ENCODE measurements at places on chromosomes 12 and 14.

- DNase-seq: no peak
These were observed 11.7 kb downstream of the TPCN1 start for GRCh38 chr12:113232840-113233585.

DNA sequence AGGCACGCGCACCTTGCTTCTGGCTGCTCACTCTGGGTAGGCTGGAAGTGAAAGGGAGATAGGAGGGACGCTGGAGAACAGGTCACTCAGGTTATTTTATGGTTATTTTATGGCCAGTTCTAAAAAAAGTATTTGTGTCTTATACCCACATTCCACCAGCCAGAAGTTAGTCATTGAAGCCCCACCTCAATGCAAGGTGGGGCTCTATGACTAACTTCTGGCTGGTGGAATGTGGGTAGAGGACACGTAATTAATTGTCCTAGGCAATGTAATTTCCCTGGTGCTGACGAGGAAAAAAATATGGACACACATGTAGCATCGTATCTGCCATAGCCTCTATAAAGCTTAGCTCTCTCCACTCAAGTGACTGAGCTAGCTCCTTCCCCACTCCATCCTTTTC is 104.9 kb downstream of the PDZRN4 start:
- no peak for DNase-seq

DNA sequence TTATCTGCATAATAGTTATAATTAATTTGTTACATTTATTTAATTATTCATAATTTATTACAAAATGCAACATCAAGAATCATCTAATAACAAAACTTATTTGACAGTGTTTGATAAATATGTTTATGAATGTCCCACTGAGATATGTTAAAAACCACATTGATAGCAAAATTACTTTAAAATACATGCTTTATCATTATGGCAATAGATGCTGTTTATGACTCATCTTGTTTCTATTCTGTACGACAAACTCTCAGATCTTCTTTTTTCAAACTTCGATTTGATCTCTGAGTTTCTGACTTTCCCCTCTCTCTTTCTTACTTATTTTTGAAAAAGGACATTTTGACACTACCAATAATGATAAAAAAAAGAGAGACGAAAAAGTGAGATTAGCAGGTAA is 56.8 kb upstream of the LRRK2 start:
- DNase-seq: no peak

DNA sequence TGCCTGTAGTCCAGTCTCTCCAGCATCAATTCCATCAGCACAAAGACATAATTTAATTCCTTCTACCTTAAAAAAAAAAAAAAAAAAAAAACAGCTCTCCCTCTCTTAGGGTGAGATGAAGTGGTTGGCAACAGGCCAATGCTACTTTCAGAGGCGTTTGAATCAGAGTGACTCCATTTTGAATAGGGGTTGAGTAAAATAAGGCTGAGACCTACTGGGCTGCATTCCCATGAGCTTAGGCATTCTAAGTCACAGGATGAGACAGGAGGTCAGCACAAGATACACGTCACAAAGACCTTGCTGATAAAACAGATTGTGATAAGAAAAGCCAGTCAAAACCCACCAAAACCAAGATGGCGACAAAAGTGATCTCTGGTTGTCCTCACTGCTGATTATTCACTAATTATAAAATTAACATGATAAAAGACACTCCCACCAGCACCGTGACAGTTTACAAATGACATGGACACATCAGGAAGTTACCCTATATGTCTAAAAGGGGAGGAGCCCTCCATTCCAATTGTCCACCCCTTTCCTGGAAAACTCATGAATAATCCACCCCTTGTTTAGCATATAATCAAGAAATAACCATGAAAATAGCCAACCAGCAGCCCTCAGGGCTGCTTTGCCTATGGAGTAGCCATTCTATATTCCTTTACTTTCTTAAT is 6.9 kb upstream of the TCL1B start:
- DNase-seq: no peak

DNA sequence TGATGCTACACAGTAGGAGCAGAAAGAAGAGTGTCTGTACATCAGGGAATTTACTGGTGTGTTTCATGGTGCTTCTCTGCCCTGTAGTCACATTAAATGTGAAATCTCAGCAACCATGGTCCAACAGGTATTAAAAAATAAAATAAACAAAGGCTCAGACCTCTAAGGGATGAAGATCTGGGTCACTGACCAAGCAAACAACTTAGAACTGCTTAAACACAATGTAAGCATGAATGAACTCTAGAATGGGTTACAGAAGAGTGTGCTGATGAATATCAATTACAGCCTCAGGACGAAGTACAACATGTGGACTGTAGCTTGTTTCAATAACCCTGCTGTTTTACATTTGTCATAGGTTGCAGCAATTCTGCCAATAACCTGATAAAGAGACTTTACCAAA is 47.4 kb downstream of the SLC35F4 start:
- no peak for DNase-seq

- DNase-seq: no peak
These were observed 183.7 kb downstream of the TMTC3 start for GRCh38 chr12:88325816-88326189.

DNA sequence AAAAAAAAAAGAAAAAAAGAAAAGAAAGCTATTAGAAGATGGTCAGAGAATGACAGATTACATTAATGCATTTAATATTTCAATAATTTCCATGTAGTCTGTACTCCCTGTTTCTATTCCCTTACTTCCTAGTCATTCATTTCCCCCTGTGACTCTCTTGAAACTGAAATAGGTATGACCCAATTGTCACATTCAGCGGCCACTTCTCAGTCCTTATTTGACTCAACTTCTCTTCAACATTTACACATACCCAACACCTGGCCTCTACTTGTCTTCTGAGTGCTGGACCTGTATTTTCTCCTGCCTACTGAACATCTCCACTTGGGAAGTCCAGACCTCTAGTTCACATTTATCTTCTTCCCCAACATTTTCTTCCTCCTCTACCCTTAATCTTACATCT is 7.2 kb downstream of the EEA1 start:
- DNase-seq: no peak

GRCh38 chr14:102187568-102188001 is 47.9 kb downstream of the WDR20 start:
- no peak for DNase-seq

GRCh38 chr12:9757433-9758025 is 3.2 kb downstream of the CD69 start:
- DNase-seq: no peak

GRCh38 chr12:79370021-79370420 is 320.7 kb downstream of the PAWR start:
- no peak for DNase-seq
